ENCODE measurements at places on chromosomes 2 and 18. TPM values are rescaled to one million over a fixed set of nuclear protein-coding genes. Genes with fewer than 3 reads are reported as not detected.
A peak's percentile ranks its signal among the peaks of the same experiment; 100 is the strongest.

SEMA4F gene
- 1.9 TPM for polyA plus RNA-seq

- DNase-seq: no peak
These were observed 166.9 kb downstream of the MSH2 start for GRCh38 chr2:47569658-47570475.

GRCh38 chr2:122980671-122981070 lies 1044.4 kb upstream of the CNTNAP5 start:
- DNase-seq: no peak

GRCh38 chr2:214484701-214485100 lies 73.8 kb downstream of the VWC2L start:
- no peak for DNase-seq

DNA sequence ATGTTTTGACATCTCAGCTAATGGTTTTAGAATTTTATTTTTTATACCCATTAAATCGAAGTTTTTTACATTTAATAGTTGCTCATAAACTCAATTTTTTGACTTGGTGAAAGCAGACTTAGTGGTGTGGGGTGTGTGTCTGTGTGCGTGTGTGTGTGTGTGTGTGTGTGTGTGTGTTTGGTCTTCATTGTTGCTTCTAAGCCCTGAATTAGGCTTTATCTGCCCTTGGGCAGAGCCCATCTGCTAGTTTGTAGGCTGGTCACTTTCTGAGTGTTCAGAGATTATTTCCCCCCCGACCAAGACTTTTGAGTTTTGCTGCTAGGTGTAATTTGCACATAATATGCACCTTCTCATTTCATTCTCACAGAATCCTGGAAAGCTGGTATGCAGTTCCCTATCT lies 14.3 kb downstream of the PAX3 start:
- DNase-seq: no peak

DNAJC5G gene
- not detected for polyA plus RNA-seq

DNA sequence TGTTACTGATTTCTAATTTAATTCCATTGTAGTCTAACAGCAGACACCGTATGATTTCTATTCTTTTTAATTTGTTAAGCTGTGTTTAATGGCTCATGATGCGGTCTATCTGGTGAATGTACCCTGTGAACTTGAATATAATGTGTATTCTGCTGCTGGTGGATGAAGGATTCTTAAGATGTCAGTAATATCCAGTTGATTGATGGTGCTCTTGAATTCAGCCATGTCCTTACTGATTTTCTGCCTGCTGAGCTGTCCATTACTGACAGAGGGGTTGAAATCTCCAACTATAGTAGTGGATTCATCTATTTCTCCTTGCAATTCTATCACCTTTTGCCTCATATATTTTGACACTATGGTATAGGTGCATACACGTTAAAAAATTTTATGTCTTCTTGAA lies 373.3 kb upstream of the RAB12 start:
- DNase-seq: no peak

DNA sequence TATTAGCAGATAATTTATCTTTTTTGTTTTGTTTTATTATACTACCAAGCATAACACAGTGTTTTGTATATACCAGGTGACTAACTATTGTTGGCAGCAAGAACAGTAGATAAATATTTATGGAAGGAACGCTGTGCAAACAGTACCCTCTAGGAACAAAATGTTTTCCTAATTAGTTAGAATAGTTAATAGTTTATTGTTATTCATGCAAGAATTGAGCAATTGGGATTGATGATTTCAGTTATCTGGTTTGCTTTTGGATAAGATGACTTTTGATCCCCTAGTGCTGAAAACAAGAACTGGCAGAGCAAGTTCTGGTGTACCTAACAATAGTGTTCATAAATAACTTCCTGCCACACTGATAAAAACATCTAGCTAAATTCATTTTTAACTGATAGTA lies 323.3 kb downstream of the TGIF1 start:
- DNase-seq: no peak

GRCh38 chr2:45452866-45453265 lies 158.2 kb downstream of the SRBD1 start:
- no peak for DNase-seq

SKA1 gene
- 0.15 TPM for polyA plus RNA-seq

DNA sequence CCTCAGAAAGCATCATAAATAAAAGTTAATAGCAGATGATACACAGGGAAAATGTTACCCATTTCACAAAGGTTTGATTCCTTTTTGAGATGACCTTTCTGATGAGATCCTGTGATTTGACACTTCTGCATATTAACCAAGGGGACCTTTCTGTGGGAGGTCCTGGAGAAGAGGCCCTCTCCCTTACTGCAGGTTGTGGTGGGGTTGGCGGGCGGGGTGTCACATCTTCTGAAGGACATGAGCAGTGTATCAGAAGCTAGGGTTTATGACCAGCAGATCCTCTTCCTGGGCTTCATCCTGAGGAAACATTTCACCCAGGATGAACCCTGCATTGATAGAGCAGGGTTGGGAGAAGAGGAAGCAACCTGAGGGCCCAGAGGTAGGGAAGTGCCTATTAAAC lies 37.2 kb upstream of the SCLY start:
- DNase-seq: no peak

GRCh38 chr2:241858206-241859016 lies at the start of gene PDCD1:
Gene PDCD1 (minus strand): TSS chr2:241858894. CDS start chr2:241858838, 56 bp downstream.
- peak; percentile 56 for DNase-seq

EGR4 gene
- polyA plus RNA-seq: 0.19 TPM

DNA sequence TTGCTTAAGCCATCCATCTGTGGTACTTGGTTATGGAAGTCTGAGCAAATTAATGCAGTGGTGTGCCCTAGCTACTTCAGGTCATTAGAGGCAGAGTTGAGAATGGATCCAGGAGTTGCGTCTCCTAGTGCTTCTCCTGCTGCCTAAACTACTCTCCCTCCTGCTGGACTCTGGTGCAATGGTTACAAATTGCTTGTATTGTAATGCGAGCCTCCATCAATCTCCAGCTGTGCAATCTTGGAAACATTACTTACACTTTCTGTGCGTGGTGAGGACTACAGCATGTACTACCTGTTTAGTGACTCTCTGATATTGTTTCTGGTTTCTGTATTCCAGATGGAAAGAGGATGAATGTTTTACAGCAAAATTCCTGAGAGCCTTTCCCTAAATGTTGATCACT lies 119.0 kb upstream of the CYRIA start:
- no peak for DNase-seq

UGT1A6 gene
- not detected for polyA plus RNA-seq

- DNase-seq: no peak
These were observed 11.7 kb downstream of the DOK1 start for GRCh38 chr2:74566076-74566753.

DNA sequence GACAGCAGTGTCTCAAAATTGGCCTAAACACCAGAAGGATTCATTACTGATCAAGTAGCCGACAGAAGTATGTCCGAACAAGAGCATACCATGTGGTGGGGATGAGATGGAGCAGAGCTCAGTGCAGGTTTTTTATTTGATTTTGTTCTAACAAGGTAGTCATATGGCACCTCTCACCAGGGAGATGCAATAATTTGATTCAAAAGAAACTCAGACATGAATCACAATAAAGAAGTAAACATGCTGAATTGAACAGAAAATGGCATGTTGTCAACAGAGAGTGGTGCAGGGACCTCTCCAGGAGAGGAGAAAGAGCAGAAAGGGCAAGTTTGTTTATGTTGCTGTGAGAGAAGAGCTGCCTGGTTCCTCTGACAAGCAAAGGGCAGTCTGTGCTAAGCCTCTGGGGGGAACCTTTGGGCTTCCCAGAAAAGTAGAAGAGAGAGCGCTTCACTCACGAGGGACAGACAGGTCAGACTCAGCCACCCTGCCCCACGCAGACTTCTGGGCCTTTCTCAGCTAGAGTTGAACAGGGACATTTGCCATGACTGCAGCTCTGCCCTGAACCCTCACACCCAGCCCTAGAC lies 351.3 kb upstream of the RAB12 start:
- no peak for DNase-seq

GRCh38 chr2:144165599-144166250 lies 354.2 kb downstream of the ZEB2 start:
- no peak for DNase-seq

DNA sequence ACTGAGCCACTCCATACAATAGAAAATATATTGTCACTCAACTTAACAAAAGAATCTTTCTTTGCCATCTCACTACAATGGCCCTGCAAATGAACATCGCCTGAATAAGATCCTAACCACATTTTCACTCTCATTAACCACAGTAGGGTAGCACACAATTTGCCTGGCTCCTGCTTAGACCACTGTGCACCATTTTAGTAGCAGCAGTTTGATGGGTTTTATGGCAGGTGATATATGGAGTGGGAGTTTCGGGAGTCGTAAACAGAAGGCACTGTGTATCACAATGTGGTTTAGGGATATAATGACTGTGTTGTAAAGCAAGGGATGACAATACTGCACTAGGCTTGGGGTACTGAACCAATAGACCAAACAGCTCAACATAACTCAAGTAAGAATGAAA lies 617.4 kb downstream of the BCL11A start:
- no peak for DNase-seq

DNA sequence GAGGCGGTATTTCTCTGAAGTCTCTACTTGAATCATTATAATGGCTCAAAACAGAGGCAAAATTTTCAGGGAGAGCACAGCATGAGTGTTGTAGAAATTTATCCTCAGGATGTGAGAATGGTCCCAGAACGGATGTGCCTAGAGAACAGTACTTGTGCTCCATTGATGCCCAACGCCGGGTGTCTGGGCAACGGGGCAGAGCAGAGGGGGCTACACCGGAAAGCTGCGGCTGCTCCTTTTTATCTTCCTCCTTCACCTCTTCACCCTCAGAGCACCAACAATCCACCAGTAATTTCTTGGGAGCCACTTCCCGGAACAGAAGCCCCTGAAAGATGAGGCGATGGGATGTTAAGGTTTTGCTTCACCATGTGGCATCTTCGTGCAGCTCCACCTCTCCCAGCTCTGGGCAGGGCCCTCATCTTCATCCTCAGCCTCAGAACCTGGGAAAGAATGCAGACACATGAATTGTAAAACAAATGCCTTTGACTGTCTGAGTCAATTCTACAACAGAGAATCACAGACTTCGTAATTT lies 71.5 kb downstream of the PTGR3 start:
- no peak for DNase-seq

FAP gene
- polyA plus RNA-seq: 11.9 TPM

DNA sequence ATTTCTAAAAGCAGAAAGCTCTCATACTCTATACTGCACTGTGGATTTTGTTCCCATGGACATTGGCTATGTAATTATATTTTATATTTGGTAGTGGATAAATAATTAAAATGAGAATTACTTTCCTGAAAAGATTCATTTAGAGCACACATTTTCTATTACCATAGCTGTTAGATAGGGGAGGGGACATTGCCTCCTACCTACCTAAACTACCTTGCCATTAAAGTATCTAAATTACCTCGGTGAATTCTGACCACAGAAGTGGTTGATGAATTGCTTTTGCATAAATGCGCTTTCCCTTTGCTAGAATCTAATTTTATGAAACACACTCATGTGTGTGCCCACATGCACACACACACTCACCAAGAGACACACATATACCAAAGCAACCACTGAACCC lies 329.1 kb downstream of the MTX2 start:
- DNase-seq: no peak

DNA sequence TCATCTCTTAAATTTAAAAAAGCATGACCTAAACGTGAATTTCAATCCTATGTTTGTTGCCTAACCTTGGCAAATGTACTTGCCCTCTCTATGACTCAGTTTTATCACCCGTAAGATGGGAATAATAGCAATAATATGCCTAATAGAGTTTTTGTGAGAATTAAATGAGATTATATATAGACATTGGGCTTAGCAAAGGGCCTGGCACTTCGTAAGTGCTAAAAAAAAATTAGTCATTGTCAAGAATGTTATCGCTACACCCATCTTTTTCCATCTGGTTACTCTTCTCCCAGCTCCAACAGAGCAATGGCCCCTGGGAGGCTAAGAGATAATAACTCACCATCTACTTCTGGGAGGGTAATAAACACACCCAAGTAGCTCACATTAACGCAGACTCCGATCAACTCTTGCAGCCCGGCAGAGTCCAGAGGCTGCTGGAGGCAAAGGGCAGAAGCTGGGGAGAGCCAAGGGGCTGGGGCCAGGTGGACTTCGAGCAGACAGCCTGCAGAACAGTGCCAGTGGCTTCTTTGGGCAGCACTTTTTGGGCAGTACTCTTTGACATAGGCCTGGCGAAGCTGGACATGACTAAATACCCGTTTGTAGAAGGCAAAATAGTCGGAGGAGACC lies 63.9 kb upstream of the STPG4 start:
- DNase-seq: no peak

DNA sequence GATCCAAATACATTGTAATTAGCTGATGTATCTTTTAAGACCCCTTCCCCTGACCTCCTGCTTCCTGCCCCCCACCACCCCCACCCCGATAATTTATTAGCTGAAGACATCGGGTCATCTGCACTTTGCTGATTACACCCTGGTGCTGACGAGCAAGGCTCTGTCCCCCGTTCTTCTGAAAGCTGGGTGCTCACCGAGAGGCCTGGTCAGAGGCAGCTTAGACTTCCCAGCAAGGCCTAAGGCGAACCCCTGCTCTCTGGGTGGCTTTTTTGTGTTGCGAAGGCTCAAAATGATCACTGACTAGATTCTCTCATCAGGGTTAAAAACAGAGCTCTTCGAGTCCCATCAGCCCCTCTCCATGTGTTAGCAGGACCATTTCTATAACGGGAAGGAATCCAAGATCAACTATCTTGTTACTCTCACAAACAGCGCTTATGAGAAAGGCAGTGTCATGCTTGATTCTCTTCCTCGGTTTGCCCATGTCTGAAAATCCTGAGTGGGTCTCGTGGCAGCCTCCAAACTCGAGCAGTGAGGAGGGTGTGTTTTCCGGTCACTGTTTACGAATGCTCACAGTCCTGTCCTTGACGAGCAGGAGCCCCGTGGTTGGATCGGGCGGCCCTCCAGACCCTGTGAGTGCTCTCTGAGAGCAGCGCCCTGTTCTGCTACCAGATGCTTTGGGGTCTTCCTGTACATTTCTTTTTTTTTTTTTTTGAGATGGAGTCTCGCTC lies 201.6 kb downstream of the HDAC4 start:
- no peak for DNase-seq

- no peak for DNase-seq
These were observed 118.5 kb downstream of the RPIA start for GRCh38 chr2:88810017-88810416.

GRCh38 chr2:171419333-171419732 lies 14.5 kb downstream of the METTL8 start:
- DNase-seq: no peak

ACKR3 gene
- polyA plus RNA-seq: 6.2 TPM

GRCh38 chr18:9333441-9334328 lies 888 bp upstream of the TWSG1 start:
- DNase-seq: peak; percentile 63

DNA sequence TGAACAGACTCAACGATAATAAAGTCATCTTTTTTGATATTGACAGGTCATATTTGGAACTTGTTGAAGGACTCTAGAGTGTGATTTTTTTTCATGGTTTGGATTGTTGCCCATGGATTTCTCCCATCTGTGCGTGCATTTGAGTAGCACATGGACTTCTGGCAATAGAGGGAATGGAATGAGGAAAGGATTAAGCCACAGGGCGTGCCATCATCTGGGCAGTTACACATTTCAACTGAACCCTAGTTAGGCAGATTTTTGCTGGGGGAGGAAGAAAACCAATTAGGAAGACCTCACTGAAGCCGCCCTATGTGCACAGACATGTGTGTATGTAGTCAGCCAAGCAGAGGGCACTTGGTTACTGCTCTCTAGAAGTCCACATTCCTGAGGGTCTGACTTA lies 72.6 kb downstream of the TPGS2 start:
- DNase-seq: no peak

GPR35 gene
- polyA plus RNA-seq: 4.1 TPM

- no peak for DNase-seq
These were observed 114.3 kb upstream of the PNPT1 start for GRCh38 chr2:55807900-55808299.

VAMP5 gene
- polyA plus RNA-seq: 27.7 TPM
